ENCODE measurements at places on chromosomes 1 and 21.
A peak's percentile ranks its signal among the peaks of the same experiment; 100 is the strongest.

DNA sequence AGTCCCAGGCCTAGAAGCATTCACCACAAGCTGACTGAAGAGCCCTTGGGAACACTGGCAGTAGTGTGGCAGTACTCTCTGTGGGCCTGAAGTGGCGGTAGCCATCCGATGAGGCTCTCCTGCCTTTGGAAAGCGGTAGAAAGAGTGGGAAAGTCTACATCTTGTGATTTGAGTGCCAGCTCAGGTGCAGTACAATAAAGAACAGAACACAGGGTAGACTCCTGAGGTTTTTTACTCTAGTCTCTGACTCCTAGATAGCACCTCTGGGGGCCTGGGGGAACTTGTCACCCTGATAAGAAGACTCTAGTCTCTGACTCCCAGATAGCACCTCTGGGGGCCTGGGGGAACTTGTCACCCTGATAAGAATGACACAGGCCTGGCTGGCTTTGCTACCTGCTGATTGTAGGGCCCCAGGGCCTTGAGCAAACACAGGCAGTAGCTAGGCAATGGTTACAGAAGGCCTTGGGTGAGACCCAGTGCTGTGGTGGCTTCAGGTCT is 18.0 kb upstream of the IL20 start:
- no peak for DNase-seq

DNA sequence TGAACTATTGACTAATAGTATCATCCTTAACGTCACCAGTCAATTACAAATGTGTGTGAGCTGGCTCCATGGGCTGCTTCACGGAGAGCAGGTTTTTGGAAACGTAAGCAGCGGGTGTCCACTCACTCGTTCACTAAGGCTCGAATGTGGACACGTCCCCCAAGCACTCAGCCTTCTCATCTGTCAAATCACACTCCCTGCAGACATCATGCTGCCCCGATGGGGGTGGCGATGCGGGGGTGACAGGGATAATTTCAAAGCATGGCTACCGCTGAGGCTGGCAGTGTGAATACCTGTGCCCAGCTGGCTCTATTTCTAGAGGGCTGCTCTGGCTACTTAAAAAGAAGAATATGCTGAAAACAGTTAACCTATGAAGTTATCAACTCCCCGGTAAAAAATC is 71.3 kb downstream of the CAPZB start:
- no peak for DNase-seq

GRCh38 chr1:9294405-9294773 is 1.7 kb downstream of the SPSB1 start:
- DNase-seq, result peak; percentile 36

DNA sequence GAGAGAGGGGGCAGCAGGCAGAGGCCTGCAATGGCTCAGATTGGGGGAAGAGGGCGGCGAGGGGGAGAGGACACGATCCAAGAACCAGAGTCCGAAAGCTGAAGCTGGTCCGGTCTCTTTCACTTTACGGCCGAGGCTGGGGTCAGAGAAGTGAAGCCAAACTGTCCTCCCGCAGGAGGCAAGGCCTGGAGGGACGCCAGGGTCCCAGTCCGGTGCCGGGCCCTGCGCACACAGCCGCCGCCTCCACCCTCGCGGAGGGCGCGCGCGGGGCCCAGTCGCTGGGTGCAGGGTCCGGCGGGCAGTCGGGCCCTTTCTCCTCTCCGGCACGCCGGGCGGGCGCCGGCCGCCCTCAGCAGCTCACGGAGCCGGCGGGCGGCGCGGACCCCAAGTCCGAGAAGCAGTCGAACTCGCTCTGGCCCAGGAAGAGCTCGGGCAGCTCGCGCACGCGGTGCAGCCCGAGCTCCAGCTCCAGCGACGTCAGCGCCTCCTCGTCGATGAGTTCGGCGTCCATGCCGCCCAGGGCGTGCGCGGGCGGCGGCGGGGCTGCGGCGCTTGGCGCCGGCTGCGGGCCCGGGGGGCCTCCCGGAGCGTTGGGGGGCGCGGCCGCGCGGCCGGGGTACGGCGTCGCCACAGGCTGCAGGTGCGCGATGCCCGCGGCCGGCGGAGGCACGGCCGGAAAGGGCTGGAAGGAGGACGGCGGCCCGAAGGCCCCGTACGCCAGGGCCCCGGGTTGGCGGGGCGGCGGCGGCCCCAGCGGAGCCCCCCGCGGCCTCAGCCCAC is 749 bp downstream of the CITED4 start:
- peak; percentile 28 for DNase-seq

GRCh38 chr21:25934130-25934529 is 199.4 kb downstream of the GABPA start:
- DNase-seq, result no peak

DNA sequence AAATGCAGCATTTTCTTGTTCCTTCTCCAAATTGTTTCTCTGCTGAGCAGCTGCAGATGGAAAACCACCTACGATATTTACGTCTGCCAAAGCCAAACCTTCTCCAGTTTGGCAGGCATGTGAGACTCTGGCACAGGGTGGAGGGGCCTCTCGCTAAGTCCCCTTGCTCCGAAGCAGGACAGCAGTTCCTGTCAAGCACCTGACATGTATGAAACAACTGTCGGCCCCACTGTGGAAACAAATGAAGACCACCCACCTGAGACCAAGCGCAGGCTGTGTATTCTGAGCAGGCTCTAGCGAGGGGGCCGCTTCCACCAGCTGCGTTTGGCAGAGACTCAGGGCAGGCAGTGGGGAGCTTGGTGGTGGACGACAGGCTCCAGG is 74.7 kb downstream of the RIPK4 start:
- no peak for DNase-seq

DNA sequence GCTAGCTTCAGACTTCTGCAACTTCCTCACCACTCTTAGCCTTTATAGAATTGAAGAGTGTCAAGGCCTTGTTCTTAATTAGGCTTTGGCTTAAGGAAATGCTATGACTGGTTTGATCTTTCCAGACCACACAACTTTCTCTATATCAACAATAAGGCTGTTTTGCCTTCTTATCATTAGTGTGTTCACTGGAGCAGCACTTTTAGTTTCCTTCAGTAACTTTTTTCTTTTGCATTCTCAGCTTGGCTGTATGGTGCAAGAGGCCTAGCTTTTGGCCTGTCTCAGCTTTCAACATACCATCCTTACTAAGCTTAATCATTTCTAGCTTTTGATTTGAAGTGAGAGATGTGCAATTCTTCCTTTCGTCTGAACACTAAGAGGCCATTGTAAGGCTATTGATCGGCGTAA is 8.6 kb downstream of the PRKACB start:
- DNase-seq, result peak; percentile 26

DNA sequence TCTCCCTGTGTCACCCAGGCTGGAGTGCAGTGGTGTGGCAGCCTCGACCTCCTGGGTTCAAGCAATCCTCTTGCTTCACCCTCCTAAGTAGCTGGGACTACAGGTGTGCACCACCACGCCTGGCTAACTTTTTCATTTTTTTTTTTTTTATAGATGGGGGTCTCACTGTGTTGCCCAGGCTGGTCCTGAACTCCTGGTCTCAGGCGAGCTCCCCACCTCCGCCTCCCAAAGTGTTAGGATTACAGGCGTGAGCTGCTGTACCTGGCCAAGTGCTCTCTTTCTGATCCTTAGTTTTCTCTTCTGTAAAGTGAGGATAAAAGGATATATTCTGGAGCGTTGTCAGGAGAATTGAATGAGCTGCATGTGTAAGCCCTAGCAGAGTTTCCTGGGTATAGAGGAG is 68.7 kb downstream of the GALNT2 start:
- DNase-seq, result no peak

DNA sequence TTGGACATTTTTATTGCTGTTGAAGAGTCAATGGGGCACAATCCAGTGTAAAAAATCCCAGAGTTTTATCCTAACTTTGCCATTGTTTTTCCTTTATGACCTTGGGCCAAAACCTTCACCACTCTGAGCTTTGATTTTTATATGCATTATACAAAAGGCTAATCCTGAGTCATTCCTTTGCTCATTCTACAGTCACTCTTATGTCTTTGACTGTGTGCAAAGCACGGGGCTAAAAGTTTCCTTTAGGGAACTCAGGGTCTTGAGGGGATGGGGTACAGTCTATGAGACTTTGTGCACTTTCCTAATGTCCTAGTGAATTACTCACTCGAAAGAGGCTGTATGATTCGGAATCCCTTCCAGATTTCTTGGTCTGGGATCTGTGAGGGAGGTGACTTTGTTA is 543.2 kb upstream of the CAMK1G start:
- DNase-seq, result no peak

DNA sequence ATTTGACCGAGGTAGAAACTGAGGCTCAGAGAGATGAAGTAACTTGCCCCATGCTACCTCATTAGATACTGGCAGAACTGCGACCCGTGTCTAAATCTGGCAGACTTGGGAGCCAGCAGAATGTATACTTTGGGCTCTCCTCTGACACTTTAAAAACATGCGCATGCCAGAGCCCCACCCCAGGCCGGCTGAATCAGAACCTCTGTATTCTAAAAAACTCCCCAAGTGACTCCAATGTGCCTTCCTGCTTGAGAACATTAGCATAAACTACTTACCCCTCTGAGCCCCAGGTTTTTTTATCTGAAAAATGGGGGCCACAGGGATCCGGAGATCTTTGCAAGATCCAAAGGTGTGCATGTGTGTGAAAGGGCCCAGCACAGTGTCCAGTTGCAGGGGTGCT is 344.7 kb upstream of the USP24 start:
- no peak for DNase-seq

GRCh38 chr1:28896609-28896986 is 17.8 kb upstream of the EPB41 start:
- no peak for DNase-seq

GRCh38 chr21:25834381-25834780 is 99.6 kb downstream of the GABPA start:
- DNase-seq, result no peak

DNA sequence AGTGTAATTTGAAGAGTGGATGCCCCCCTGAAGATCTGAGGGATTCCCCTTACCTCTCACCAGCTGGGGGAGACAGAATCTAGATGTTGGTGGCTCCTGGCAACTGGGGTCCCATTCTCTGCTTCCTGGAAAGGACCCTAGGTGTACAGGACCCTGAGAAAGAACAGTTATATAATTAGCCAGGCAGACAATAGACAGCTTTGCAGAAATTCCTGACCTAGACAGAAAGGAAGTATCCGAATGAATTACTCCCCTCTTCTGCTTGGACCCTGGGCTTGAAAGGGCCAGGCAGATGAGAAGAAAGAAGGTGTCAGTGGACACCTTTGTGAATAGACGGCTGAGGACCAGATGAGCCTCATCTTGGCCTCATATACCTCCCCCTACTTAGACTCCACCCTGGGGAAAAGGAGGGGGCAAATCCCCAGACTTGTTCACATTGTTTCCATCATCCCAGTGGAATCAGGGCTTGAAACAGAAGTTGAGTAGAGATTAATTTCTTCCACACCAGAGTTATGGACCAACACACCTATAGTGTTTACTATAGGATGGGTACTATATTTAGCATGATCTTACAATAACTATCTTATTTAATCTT is 1.8 kb upstream of the IQGAP3 start:
- no peak for DNase-seq

GRCh38 chr1:47438165-47439016 is 547 bp downstream of the FOXD2 start:
- DNase-seq, result peak; percentile 32

GRCh38 chr1:110195196-110195595 is 14.9 kb upstream of the KCNC4 start:
- no peak for DNase-seq

DNA sequence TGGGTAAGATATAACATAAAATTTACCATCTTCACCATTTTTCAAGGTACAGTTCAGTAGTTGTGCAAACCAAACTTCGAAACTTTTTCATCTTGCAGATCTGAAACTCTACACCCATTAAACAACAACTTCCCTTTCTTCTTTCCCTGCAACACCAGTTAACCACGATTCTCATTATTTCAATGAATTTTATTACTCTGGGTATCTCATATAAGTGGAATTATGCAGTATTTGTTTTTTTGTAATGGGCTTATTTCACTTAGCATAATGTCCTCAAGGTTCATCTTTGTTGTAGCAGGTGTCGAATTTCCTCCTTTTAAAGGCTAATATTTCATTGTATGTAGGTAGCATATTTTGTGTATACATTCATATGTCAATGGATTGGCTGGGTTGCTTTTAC is 146.1 kb downstream of the SPATA46 start:
- DNase-seq, result no peak

DNA sequence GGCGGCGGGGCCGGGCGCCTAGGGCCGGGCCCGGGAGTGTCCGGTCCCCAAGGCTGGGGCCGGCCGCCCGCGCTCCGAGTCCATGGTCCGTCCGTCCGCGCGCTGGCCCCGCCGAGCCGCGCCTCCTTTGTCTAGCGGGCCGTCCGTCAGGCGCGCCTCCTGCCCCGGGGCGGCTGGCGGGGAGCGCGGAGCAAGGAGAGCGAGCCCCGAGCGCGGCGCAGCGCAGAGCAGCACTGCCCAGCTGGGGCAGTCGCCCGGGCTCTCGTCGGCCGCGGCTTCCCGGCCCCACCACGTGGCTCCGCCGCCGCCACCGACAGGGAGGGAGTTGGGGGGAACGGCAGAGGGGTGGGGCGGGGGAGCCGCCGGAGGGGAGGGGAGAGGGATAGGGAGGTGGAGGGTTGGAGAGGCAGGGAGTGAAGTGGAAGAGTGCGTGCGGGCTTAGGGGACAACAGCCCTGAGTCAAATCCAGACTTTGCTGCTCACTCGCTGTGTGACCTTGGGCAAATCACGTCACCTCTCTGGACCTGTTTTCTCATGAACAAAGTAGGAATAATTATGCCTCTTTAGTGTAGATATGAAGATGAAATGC is at the start of gene NKAIN1:
TSS of gene NKAIN1 (minus strand) at position 235 of the 589 bp plus-strand sequence. CDS start 340 bp downstream, outside the sequence.
- no peak for DNase-seq

GRCh38 chr1:156858959-156859522 is at the start of gene INSRR:
INSRR (minus strand) TSS chr1:156859117; CDS start chr1:156858621, 496 bp downstream.
- no peak for DNase-seq

- no peak for DNase-seq
Measured at GRCh38 chr1:169631249-169631648, 1.3 kb upstream of the SELP start.

DNA sequence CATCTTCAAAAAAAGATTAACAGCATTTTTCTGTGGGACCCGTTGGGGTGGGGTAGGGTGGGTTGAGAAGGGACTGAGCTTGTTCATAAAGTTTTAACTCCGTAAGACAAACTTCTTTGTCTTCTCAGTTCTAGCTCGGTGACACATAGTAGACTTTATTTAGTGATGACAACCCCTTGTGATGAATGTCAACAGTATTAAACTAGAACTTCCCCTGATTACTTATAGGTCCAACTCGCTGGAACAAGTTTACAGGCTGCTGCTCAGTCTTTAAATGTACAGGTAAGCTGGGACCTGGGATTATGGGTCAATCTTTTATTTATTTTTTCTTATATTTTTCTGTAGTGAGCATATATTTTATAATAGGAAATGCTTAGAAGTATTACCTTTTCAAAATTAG is 148.4 kb downstream of the CD247 start:
- no peak for DNase-seq

DNA sequence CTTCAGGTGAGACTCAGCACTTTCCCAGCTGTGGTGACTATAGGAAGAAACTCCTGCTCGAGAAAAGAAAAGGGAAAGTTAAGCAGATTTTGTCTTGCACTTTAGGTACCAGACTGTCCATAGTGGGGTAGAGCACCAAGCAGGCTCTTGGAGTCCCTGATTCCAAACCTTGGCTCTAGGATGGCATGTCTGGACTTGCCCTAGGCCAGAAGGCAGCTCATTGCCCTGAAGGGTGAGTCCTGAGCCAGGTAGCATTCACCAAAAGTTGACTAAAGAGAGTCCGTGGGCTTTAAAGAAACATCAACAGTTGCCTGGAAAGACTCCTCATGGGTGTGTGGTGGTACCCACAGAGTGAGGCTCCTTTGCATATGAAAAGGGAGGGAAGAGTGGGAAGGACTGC is 145.2 kb upstream of the SNX7 start:
- no peak for DNase-seq

Data from stimulated activated CD4-positive, alpha-beta T cell treated with anti-CD3 and anti-CD28 coated beads, Interleukin-4, amount 100 ng/mL, for 24 hours (primary cell).